Astrocyte (in vitro differentiated cells and primary cell): ENCODE measurements at places on chromosomes 7 and 10. TPM values are rescaled to one million over a fixed set of nuclear protein-coding genes. Genes with fewer than 3 reads are reported as not detected.

Gene ZNF117
- 6.7 and 10.2 TPM in 2 replicates for total RNA-seq

Gene CPEB3
- 1.2 and 1.6 TPM in 2 replicates for total RNA-seq

Gene AZGP1
- total RNA-seq, result not detected in 2 replicates

Gene NODAL
- 0.43 TPM in 1 of 2 replicates, not detected in the other for total RNA-seq

Gene FAM131B
- 7.6 and 8.0 TPM in 2 replicates for total RNA-seq
